ENCODE measurements at places on chromosomes 11 and 22. TPM values are rescaled to one million over a fixed set of nuclear protein-coding genes. Genes with fewer than 3 reads are reported as not detected.

GAL gene
- total RNA-seq = 13.3 TPM

DNA sequence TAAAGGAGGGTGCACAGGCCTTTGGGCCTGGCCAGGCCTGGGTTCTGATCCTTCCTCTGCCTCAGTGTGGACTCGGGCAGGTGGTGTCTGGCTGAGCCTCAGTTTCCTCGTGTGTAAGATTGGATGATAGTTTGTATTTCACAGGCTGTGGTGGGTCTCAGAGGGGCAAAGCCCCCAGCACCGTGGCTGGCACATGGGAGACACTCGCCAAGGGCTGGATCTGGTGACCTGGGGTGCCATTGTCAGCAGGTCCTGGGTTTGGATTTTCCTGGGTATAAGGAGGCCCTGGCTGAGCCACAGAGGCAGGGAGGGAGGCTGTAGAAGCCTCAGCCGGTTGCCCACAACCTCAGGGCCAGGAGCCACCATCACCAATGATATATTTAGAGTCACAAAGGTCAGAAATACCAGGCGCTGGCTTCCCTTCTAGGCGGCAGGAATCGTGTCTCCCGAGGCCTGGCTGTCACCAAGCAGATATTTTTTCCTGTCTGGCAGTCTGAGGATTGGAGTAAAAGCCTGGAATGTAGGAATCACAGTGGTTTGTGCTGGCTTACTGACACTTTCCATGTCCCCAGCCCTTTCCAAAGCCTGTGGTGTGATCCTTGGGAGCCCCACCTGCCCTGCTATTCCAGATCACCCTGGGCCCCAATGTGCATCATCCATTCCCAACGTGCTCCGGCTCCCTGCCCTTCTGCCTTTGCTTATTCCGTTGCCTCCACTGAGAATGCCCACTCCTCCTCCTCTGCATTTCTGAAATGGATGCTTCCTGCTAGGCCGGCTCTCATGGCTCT, 15.6 kb downstream of the KCNC1 start:
- no peak overlapping the region for H3K27ac ChIP-seq
- peaks cover 35% of the 10 kb centered on the region for H3K27me3 ChIP-seq
- H3K36me3 ChIP-seq = no peaks in the 10 kb centered on the region

- no peaks in the 10 kb centered on the region for H3K4me1 ChIP-seq
- no peak for DNase-seq
- H3K27me3 ChIP-seq = peaks cover 1% of the 10 kb centered on the region
- H3K4me3 ChIP-seq = no peak overlapping the region
- H3K27ac ChIP-seq = no peak overlapping the region
Measured at GRCh38 chr11:110728476-110728875, 16.2 kb upstream of the ARHGAP20 start.

- H3K4me1 ChIP-seq = no peaks in the 10 kb centered on the region
- H3K4me3 ChIP-seq = no peak overlapping the region
- DNase-seq = no peak
- H3K27me3 ChIP-seq = no peaks in the 10 kb centered on the region
- H3K36me3 ChIP-seq = no peaks in the 10 kb centered on the region
- H3K27ac ChIP-seq = no peak overlapping the region
Measured at GRCh38 chr11:116224154-116224888, 548.5 kb downstream of the BUD13 start.

LRP5 gene
- total RNA-seq = 2.9 TPM

DNA sequence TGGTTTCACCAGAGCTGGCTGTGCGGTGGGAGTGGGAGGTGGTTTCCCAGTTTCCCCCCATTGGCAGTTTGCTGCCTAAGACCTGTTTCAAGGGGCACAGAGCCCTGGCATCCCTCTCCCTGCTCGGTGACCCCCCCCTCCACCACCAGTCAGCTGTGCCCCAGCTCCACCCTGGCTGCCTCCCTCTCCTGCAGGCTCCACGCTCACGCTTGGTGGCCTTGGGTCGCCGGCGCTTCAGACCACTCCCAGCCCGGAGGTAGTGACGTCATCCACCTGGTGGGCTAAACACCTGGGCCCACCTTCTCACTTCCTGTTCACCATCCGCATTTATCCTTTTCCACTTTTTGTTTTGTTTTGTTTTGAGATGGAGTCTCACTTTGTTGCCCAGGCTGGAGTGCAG, 7.8 kb downstream of the GAL start:
- no peak overlapping the region for H3K4me3 ChIP-seq
- H3K27ac ChIP-seq = no peak overlapping the region
- no peak for DNase-seq
- peaks cover 32% of the 10 kb centered on the region for H3K27me3 ChIP-seq
- no peaks in the 10 kb centered on the region for H3K4me1 ChIP-seq

ARHGAP42 gene
- total RNA-seq = 1.3 TPM

DNA sequence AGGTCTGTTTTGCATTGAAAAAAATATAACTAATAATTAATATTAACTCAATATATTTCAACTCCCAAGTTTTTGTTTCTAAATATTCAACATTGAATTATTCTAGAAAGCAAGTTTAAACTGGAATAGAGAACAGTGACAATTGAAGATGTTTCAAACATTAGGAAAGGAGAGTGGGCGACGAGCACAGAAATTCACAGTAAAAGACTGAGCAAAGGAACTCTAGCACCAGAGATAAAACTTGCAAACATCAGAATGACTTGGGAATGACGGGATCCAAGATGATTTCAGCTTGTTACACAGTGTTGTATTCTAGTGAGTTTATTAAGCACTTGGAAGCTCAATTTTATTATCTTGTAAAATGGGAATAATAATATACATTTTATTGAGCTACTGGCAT, 56.6 kb upstream of the CNTN5 start:
- no peak overlapping the region for H3K27ac ChIP-seq
- no peak overlapping the region for H3K4me3 ChIP-seq
- no peaks in the 10 kb centered on the region for H3K36me3 ChIP-seq
- H3K4me1 ChIP-seq = no peaks in the 10 kb centered on the region
- no peaks in the 10 kb centered on the region for H3K27me3 ChIP-seq

- peak overlapping the region; percentile 80 for H3K4me3 ChIP-seq
- H3K27me3 ChIP-seq = peaks cover 16% of the 10 kb centered on the region
- DNase-seq = peak; percentile 99
Measured at GRCh38 chr11:46920755-46921154, 2.4 kb upstream of the LRP4 start.

SPON1 gene
- not detected for total RNA-seq

GAS2 gene
- 0.62 TPM for total RNA-seq

DNA sequence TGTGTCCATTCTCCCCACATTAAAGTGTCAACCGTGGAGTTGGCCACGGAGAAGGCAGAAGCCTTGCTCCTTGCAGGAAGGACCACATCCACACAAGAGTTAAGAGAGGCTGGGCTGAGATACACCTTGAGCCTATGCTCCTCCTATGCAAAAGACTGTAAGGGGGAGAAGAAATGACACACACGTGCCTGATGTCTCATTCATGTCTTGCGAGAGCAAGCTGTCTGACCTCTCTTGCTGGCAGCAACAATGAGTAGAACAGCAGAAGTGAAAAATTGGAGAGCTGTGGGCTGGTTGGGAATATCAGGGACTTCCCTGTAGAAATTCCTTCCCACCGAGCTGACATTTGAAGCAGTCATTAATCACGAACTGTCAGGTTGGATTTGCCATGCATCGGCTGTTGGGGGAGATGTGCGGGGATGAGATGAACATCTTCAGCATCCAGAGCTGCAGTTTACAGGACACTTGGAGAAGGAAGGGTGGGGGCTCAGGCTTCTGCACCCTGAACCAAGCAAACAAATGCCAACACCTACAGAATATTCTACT, 139.3 kb downstream of the MYO18B start:
- no peak for DNase-seq
- H3K4me3 ChIP-seq = no peak overlapping the region
- H3K4me1 ChIP-seq = no peaks in the 10 kb centered on the region
- H3K36me3 ChIP-seq = peaks cover 6% of the 10 kb centered on the region

DNA sequence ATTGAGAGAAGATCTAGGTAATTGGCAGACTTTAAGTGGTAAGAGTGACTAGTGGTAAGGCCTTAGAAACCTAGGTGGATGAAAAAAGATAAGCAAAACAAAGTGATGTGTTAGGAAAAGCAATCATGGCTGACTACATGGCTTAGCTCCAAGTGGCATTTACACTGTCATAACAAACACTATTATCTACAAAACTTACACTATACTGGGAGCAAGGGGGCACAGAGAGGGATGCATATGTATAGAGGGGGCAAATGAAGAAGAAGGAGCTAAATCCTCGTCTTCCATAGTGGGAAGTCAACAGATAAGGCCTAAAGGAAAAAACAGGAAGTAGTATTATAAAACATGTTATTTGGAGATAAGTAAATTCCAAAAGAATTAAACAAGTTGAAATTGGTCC, 32.5 kb downstream of the ADORA2A start:
- H3K27ac ChIP-seq = 0 out of 2 replicates have a peak overlapping the region, but pooled peaks have one; percentile 11

OR5D14 gene
- not detected for total RNA-seq

DNA sequence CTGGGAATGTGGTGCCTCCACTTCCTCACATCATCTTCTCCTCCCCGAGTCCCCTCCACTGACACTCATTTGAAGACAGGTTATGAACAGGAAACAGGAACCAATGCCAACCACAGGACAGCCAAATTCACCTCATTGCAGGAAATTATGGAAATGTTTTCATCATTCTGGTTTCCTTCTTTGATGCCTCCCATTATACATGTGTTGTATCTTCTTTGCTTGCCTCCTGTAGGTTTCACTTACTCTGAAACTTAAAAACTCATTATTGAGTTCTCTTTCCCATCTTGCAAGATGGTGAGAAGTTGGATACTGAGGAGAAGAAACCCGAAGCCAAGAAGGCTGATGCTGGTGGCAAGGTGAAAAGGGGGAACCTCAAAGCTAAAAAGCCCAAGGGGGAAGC, 108.5 kb downstream of the PHF21B start:
- DNase-seq = peak; percentile 3
- H3K27ac ChIP-seq = no peak overlapping the region
- H3K4me3 ChIP-seq = no peak overlapping the region
- 0 out of 2 replicates have a peak, but pooled peaks cover 8% of the 10 kb centered on the region for H3K36me3 ChIP-seq
- peaks cover 11% of the 10 kb centered on the region for H3K27me3 ChIP-seq

- no peak overlapping the region for H3K4me3 ChIP-seq
- peaks cover 64% of the 10 kb centered on the region for H3K27me3 ChIP-seq
- H3K36me3 ChIP-seq = no peaks in the 10 kb centered on the region
- no peak overlapping the region for H3K27ac ChIP-seq
Measured at GRCh38 chr11:61007956-61008896, 36.7 kb downstream of the CD6 start.

CREB3L1 gene
- 285 TPM for total RNA-seq

DNA sequence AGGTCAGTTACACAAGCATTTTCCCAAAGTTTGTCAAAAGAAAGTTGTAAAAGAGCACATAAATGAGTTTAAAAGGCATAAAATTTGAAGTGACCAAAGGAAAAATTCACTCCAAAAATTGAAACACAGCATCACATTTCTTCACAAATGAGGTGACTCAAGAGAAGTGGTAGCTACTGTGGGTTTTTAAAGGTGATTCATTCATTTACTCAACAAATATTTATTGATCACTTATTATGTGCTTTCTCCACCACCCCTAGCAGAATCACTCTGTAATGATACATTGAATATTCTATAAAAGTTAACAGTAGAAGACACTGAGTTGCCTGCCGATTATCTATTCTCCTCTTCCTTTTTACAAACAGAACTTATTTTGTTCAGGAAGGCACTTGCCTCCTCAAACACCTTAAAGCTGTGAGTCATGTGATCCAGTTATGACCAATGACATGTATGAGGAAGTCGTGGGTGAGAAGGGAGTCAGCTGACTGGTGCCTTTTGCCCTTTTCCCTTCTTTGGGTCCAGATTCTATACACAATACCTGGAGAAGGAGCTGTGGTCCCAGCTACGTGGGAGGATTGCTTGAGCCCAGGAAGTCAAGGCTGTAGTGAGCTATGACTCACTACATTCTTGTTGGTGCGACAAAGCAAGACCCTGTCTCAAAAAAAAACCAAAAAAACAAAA, 67.7 kb upstream of the CLNS1A start:
- H3K4me3 ChIP-seq = peak overlapping the region; percentile 50
- H3K27ac ChIP-seq = peak overlapping the region; percentile 72
- H3K36me3 ChIP-seq = peaks cover 29% of the 10 kb centered on the region
- no peaks in the 10 kb centered on the region for H3K27me3 ChIP-seq
- peaks cover 24% of the 10 kb centered on the region for H3K4me1 ChIP-seq
- DNase-seq = peak; percentile 12

MRGPRF gene
- 68.4 TPM for total RNA-seq

FAM83F gene
- not detected for total RNA-seq

GRCh38 chr11:82038154-82038553, 695.5 kb downstream of the FAM181B start:
- no peak for DNase-seq
- H3K4me1 ChIP-seq = no peaks in the 10 kb centered on the region
- H3K36me3 ChIP-seq = no peaks in the 10 kb centered on the region
- H3K27me3 ChIP-seq = no peaks in the 10 kb centered on the region

DNA sequence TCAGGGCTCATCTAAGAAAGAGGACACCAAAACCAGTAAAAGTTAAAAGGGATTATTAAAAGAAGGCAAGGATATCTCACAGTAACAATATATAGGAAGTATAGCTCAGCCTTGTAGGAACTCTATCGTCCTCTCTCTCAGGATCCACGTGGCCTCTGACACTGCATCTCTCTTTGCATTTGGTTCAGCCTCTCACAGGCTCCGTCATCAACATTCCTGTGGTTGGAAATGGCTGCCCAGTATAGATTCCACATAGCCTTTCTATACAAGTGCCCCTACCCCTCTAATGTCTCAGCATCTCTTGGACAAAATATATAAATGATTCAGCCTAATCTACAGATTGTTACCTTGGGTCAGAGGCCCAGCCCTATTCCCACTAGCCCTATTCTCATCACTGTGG, 101.3 kb upstream of the DBX1 start:
- no peaks in the 10 kb centered on the region for H3K4me1 ChIP-seq
- no peak overlapping the region for H3K4me3 ChIP-seq
- no peaks in the 10 kb centered on the region for H3K36me3 ChIP-seq
- H3K27ac ChIP-seq = no peak overlapping the region
- no peak for DNase-seq

DNA sequence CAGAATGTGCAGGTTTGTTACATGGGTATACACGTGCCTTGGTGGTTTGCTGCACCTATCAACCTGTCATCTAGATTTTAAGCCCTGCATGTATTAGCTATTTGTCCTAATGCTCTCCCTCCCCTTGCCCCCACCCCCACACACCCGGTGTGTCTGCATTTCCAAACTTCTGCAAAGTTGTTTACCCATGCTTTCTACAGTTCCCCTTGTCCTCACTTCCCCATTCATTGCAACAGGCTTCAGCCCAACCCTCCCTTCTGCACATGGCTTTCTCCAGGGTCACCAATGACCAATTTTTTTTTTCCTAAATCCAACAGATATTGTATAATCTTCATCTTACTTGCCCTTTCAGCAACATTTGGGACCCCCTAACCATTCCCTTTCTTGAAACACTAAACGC, 32.0 kb upstream of the NUP50 start:
- H3K4me1 ChIP-seq = peaks cover 24% of the 10 kb centered on the region
- no peak for DNase-seq
- H3K36me3 ChIP-seq = peaks cover 21% of the 10 kb centered on the region
- H3K4me3 ChIP-seq = no peak overlapping the region
- no peak overlapping the region for H3K27ac ChIP-seq

DNA sequence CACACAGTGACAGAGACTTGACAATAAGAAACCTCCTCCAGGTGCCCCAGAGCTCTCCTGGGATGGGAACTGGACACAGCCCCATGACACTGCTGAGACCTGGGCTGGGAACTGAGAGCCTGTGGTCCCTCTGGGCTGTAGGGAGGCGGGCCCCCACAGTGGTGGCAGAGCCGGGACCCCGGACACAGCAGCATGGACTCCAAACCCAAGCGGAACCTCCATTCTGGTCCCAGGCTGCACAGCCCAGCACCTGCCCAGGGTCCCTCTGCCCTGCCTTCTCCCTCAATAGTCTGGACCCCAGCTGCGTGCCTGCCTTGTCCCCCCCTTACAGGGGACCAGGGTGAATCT, 8.4 kb upstream of the APOBEC3H start:
- H3K4me3 ChIP-seq = no peak overlapping the region
- no peaks in the 10 kb centered on the region for H3K36me3 ChIP-seq
- peaks cover 35% of the 10 kb centered on the region for H3K27me3 ChIP-seq
- H3K27ac ChIP-seq = no peak overlapping the region
- DNase-seq = no peak
- H3K4me1 ChIP-seq = peaks cover 4% of the 10 kb centered on the region

CATSPERZ gene
- total RNA-seq = not detected

SAA4 gene
- not detected for total RNA-seq

OR52L1 gene
- not detected for total RNA-seq

Measured in HFFc6 (cell line).